ENCODE measurements at places on chromosomes 6 and 20. TPM values are rescaled to one million over a fixed set of nuclear protein-coding genes. Genes with fewer than 3 reads are reported as not detected.

DNA sequence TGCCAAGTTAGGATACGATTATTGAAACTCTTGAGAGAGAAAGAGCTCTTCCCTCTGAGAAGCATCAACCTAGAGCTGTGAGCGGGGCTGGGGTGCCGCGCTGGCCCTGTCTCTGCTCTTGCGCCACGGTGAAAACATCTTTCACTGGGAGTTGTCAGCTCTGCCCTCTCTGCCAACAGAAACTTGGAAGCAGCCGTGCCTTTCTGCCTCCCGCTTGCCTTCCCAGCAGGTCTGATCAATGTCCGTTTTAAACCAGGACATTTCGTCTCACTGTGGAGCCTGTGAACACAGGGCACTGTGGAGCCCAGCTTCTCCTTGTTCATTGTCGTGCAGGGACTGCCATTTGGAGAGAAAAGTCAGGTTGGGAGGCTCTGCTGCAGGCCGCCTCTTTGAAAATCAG is 249.2 kb upstream of the PMEPA1 start:
- no peak for DNase-seq

- DNase-seq = no peak
Observed at GRCh38 chr6:47310131-47310480, 401 bp upstream of the TNFRSF21 start.

DNA sequence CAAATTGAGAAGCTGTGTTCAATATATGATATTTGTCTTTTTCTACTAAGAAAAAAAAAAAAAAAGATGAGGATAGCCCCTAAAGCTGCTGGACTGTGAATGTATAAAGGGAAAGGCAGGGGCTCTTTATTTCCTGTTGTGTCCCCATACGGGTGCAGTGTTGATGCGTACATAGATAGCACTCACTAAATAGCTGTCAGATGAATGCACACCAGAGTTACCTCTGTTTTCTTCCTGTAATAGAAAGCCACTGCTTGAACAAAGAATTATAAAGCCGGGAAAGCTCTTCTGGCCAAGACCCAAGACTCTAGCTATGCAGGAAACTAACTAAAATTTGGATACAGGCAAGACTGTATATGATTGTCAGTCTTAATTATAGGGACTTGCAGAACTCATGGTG is 260.0 kb downstream of the FARS2 start:
- DNase-seq = no peak

- DNase-seq = no peak
Observed at GRCh38 chr6:144745439-144745838, 460.3 kb downstream of the UTRN start.

DNA sequence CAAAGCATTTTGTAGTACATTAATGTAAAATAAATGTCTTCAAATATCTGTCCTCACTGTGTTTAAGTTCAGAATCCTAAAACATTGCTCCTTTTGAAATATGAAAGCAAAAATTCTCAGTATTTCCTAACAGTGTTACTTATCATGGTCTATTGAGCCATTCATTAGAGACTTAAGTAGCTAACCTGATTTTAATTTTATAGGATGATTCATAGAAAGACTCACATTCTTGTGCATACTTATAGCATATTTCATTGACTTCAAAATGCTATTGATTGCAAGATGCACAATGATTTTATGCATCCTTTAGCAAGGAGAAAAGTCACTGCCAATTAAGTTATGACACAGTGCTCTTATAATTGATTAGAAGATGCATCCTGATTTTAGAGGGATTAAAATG is 85.7 kb downstream of the HIVEP1 start:
- DNase-seq = no peak

Gene NOL4L
- total RNA-seq = 21.2 TPM

Gene PCMT1
- 70.7 TPM for total RNA-seq

Gene C6orf58
- not detected for total RNA-seq

Gene PKIB
- total RNA-seq = 1.1 TPM

Gene RNF5
- total RNA-seq = 62.6 TPM

Data from activated naive CD4-positive, alpha-beta T cell treated with anti-CD3 and anti-CD28 coated beads, Interleukin-2, amount 50 U/mL, for 72 hours (primary cell).